ENCODE measurements at places on chromosomes 13 and 19.

- DNase-seq, result no peak
Observed at GRCh38 chr13:51519771-51520216, 64.5 kb upstream of the WDFY2 start.

GRCh38 chr19:1871140-1871597, 7.8 kb upstream of the KLF16 start:
- DNase-seq, result no peak

GRCh38 chr13:44259045-44260027, 114.3 kb upstream of the SERP2 start:
- peak; percentile 64 for DNase-seq

GRCh38 chr19:5837761-5838352, 1.6 kb downstream of the FUT6 start:
- DNase-seq, result no peak

GRCh38 chr19:18659281-18660050, 22.6 kb downstream of the KLHL26 start:
- DNase-seq, result no peak

- no peak for DNase-seq
Observed at GRCh38 chr13:21967871-21968270, 297.0 kb downstream of the FGF9 start.

DNA sequence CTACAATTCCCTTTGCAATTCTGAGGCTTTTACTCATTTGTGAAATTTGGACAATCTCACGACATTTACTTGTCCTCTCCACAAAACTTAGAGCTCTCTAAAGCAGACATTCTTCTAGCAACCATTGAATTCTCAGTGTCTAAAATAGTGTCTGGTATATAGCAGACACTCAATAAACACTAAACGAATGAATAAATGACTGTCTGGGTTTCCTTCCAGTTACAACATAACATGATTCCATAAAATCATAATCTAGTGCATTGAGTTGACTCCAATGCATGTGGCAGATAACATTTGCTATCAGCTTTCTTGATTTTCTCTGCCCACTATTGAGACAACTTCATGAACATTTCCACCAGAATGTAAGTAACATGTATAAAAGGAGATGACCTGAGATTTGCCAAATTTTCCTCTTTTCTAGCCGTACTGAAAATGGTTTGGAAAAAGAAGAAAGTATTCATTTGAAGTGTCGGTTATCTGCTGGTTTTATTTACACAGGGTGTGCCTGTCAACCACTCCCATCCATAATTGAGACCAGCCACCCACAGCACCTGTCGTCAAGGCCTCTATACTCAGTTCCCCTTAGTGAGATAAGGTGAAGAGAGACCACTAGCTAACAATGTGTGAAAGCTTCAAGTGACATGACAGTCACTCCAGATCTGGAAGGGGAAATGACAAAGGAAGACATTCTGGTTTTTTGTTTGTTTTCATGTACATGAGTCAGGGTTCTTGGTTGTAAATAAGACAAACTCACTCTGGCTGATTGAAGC, 4.8 kb upstream of the SERP2 start:
- no peak for DNase-seq

DNA sequence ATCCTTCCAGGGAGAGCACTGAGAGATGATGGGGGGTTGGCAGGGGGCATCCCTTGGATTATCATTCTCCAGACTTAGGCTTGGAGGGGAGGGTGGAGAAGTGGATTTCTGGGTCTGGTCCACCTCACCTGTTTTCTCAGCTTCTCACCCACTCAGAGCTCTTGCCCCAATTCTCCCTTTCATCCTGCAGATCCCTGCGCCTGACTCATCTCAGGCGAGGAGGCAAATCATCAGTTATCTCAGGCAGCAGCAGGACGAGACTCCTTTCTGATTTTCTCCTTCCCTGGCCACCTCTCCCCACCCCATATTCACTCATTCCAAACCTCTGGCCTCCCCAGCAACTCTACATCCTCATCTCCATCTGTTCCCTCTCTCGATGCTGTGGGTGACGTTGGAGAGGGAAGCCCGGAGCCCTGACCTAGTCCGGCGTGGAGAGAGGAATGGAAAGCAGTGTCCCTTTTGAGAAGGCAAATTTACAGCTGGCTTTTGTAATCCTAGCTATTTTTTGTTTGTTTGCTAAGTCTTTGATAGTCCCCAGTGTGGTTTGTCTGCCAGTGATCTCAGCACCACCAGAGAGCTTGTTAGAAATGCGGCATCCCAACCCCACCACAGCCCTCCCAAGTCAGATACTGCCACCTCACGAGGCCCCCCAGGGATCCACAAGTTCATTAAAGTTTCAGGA, 24.0 kb upstream of the TPT1 start:
- DNase-seq, result no peak

- DNase-seq, result no peak
Observed at GRCh38 chr13:78602561-78603239, 652 bp downstream of the POU4F1 start.

Data from activated CD4-positive, alpha-beta T cell treated with anti-CD3 and anti-CD28 coated beads, Interleukin-2, amount 50 U/mL, for 1 hour (primary cell).